ENCODE measurements at places on chromosomes 7 and 10.

DNA sequence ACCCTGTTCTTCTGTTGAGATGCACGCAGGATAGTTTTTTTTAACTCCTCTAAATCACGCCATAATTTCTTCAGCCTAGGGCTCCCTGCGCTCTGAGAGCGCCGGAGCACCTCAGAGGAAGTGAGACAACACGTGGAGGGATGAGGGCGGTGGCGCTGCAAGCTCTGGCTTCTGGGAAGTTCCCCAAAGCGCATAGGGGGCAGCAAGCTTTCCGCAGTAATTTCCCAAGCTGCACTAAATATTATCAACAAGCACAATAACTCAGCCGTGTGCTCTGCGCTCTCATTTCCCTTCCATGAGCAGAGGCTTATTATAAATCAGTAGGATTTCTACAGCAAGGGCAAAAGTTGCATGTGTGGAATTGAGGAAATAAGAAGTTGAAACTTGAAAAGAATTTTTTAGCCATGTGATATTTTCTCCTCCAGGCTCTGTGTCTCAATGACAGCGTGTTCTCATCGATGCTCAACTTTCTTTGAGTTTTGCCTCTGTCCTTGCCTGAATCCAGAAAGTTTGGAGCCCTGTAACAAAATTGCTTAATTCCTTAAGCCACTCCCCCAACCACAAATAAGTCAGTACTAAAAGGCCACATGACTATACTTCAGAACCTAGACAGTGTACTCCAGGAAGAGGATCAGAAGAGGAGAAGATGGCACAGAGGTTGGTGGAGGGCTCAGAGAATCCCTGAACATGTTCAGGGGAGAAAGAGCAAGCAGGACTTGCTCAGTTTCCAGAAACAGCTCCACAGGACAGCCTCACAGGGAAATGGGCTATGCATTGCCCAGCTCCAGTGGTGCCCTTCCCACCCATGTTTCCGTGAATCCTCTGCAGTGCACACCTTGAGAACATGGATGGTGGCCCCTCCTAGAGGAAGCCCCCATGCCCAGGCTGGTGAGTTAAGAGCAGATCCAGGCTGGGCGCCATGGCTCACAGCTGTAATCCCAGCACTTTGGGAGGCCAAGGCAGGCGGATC is 221.5 kb upstream of the GHITM start:
- DNase-seq: no peak

GRCh38 chr7:2037808-2038522 is 194.8 kb downstream of the MAD1L1 start:
- peak; percentile 84 for DNase-seq

GRCh38 chr7:24608504-24608903 is 35.3 kb downstream of the PALS2 start:
- no peak for DNase-seq

- DNase-seq: no peak
Measured at GRCh38 chr10:101762736-101763135, 13.2 kb downstream of the FGF8 start.

DNA sequence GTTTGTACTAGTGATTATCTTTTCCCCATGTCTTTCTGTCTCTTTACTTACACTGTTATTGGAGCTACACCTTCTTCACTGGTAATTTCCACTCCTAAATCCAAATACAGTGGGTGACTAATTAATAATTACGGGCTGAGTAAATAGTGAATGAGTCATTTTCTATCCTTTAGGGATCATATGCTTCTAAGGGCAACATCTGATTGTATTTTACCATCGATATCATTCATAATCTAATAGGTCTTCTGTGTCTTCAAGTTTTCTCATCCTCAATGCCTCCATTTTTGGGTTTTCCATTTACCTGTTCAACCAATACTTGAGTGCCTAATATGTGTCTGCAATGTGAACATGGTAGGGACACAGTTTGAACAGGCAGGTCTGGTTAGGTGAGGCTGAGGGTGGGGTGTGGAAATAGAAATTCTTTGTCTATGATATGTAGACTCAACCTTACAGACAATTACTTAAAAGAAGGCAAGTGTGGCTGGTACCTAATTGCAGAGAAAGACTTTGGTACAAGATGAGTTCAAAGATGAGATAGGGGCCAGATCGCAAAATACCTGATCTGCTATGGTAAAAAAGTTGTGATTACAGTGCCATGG is 5.9 kb upstream of the DHX32 start:
- DNase-seq: no peak

DNA sequence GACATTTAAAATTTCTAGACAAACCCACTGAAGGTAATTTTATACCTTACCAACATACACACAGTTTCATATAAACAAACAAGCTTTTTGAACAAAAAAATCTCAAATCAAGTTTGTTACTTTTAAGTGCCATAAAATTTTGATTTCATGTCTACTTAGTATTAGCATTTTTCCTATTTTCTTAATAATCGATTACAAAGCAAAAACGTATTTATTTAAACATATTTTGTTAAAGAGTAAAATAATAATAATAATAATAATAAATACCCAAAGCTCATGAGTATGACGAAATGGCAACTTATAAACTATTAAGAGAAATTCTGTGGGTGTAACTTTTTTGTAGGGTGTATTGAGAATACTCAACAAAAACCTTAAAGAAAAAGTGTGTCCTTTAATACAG is 177.6 kb downstream of the GALNT11 start:
- no peak for DNase-seq

GRCh38 chr7:7327423-7327822 is 145.1 kb downstream of the C1GALT1 start:
- no peak for DNase-seq

GRCh38 chr10:100357059-100357858 is 10.2 kb downstream of the SCD start:
- no peak for DNase-seq

- DNase-seq: no peak
Measured at GRCh38 chr7:108270385-108271015, 140.3 kb upstream of the LAMB4 start.

DNA sequence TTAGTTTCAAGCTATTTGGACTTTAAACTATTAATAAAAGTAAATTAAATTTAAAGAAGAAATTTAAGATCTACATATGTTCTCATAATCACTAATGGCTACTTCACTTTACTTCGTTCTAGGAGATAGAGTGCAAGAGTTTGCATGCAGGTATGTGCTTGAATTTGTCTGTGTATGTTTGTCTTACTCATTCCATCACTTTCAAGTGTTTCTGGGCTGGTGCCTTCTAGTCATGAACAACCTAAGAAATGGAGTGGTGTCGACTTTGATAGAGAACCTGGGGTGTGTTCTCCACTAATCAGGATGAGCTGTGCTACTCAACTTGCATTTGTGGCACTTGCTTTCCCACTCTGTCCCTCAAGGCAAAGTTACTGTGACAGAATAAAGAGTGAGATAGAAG is 169.9 kb downstream of the KCND2 start:
- no peak for DNase-seq

DNA sequence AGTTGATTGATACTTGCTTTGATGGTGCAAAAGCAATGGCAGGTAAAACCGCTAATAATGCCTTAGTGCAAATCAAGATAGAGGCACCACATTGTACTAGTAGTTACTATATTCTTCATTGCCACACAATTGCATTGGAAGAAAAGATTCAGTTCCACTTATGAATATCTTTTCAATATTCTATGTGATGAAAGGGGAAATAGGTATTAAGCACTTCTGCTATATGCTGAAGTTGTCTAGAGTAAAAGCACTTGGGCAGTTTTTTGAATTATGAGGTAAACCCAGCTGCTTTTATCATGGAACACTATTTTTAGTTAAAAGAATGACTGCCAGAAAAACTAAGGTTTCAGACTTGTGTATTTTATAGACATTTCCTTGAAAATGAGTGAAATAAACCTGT is 15.5 kb downstream of the ENTPD7 start:
- no peak for DNase-seq

DNA sequence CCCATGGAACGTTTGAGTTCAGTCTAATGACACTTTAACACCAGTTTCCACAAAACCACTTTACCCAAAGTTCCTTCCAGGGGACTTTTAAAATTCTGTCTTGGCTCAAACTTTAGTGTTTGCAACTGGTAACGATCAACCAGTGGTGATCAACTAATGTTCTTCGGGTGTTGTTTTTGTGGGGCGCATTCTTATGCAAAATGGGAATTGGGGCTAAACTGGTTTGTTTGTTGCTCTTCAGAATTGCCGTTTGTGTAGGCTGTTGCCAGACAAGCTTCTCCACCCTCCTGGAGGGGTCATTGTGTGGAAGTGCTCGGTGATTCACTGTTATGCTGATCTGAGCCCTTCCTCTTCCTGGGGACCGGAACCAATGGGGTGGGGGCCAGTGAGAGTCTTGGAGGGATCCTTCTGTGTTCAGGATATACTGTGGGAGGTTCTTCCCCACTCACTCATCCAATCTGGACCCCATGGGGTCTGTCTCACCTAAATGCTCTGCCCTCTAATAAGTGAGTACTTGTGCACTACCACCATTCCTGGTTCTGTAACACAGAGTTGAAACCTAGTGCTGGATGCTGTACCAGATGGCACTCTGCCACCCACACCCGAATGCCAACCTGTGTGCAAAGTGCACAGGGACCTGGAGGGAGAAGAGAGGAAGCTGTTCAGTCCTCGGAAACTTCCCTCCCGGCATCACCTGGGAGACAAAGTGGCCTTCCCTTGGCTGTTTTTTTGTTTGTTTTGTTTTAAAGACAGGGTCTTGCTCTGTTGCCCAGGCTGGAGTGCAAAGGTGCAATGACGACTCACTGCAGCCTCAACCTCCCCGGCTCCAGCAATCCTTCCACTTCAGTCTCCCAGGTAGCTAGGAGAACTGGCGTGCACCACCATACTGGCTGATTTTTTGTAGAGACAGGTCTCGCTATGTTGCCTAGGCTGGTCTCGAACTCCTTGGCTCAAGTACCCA is 2.1 kb downstream of the NFE2L3 start:
- DNase-seq: peak; percentile 56

DNA sequence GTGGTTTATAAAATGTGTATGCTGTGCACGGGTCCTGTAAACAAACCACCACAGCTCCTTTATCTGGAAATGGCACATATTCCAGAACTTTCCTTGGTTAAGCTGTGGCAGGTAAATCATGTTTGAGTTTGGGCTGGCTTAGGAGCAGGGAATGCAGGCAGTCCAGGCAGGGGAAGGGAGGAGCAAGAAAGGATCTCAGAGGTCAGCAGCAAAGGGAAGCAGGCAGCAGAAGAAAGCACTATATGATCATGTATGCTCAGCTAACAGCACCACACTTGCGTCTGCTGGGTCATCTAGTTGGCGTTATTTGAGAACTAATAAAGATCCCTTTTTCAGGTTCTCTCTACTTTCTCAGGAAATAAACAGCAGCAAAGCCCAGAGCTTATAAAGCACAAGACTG is 7.8 kb downstream of the ICA1 start:
- DNase-seq: no peak

- no peak for DNase-seq
Measured at GRCh38 chr7:45901566-45901965, 13.3 kb downstream of the IGFBP1 start.

DNA sequence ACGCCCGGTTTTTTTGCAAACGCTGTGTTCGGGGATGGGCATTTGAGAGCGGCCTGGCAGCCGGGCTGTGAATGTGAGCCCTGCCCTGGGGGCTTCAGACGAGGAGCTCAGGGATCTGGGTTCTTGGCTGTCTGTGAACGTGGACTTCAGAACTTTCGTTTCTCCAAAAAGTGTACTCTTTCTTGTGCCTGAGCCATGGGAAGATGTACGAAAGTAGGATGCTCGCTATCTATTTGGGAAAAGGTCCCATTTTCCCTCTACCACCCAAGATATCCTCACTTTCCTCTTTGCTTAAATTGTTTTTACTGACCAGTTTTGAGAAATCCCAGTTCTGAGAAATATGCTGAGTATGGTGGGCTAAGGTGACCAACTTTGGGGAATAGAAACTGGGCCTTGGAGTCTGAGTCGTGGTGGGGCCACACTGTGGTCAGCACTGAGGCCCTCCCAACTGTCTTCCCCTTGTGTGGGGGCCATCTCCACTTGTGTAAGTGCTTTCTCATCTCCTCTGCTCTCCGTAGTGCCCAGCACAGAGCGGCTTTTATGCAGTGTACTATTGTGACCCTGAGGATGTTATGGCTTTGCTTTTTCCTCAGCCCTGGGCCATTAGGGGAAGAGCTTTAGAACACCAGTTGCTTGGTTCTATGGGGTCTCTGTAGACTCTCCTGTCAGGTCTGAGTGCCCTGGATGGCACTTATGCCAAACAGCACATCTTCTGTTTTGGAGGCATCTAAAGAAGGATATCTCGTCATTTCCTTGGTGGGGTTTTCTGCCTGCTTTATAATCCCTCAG is 918 bp downstream of the DBNL start:
- peak; percentile 35 for DNase-seq

DNA sequence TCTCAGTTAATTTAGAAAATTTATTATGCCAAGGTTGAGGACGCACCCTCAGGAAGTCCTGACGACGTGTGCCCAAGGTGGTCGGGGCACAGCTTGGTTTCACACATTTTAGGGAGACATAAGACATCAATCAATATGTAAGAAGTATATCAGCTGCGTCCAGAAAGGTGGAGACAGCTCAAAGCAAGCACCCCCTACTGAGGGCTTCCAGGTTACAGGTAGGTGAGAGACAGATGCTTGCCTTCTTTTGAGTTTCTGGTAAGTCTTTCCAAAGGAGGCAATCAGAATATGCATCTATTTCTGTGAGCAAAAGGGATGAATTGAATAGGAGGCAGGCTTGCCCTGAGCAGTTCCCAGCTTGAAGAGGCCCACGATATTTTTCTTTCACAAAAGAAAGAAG is 614.3 kb downstream of the XPNPEP1 start:
- DNase-seq: no peak

GRCh38 chr7:133398506-133398905 is 145.6 kb downstream of the EXOC4 start:
- no peak for DNase-seq

- DNase-seq: no peak
Measured at GRCh38 chr10:74743401-74743800, 83.0 kb upstream of the KAT6B start.

DNA sequence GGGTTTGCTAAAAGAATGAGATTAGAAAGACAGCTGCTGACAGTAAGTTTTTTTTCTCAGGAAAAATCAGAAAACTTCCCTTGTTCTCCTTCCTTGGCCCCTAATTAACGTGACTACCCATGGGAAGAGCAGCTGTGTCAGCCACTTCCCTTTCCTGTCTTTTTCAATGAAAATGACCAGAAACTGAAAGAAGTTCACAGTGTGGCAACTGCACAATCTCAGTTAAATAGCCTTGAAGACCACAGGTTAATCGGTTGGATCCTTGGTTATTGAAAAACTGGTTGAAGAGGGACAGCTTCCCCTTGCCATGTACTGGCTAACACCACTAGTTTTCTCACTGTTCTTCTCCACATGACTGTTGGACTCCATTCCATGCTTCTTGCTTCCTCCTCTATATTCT is 148.8 kb upstream of the AGR3 start:
- DNase-seq: no peak

DNA sequence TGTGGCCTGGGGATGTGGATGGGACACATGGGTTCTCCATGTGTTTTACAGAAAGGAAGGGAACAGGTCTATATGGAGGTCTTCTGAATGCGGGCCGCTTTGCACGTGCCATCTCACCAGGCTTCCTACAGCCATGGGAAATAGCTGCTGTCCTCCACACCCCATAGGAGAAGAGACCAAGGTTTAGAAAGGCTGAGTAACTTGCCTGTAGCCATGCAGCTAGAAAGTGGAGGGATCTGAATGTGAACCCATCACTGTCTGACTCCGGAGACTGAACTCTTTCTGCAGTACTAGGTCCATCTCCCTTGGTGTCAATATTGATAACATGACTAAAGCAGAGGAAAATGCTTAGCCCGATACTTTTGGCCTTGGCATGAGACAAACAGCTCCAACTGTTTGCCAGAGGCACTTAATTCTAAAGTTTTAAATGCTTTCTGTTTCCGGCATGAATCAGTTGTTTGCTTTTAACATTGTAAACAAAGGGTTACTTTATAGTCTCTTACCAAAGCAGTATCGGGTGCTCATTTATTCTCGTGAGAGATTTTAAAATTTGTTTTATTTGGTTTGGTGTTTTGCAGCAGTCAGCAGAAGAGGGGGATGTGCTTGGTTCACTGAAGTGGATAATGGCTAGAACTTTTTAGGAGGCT is 64.8 kb upstream of the LOXL4 start:
- DNase-seq: no peak
